ENCODE measurements at places on chromosomes 11 and 22.

- peak; percentile 56 for DNase-seq
Measured at GRCh38 chr11:119092880-119093842, 8.5 kb downstream of the HMBS start.

DNA sequence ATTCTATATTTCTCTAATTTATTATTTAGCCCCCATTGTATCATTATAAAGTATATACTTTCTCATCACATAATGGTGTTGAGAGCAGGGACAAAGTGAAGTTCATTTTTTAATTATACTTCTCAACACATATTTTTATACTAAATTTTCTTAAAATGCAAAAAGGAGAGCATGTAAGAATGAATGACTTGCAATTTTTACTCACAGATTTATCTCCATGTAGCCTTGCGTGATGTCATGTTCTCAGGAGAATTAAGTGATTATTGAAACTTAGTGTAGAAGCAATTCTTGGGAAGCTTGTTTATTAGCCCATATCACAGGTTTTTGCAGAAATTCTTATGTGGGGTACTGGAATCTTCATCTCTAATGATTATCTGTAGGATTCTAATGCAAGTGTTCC lies 682 bp upstream of the OR5M11 start:
- no peak for DNase-seq

DNA sequence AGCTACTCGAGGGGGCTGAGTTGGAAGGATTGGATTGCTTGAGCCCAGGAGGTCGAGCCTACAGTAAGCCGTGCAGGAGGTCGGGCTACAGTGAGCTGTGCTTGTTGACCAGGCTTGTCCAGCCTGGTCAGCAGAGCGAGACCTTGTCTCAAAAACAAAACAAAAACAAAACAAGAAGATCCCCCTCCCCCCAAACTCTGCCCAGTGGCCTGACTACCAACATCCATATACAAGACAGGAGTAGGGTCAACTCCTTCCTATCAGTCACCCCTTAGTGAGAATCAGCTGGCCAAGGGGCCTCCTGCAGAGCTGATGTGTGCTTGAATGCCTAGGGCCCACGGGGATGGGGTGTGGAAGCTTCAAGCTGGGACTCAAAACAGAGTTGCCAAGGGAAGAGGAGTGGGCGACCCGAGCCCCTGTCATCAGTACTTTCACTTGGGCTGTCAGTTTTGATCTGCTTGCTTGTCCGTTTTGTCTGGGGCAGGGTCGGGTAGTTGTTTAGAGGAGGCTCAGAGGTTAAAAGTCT lies 942 bp upstream of the TSPAN18 start:
- no peak for DNase-seq

- DNase-seq = peak; percentile 87
Measured at GRCh38 chr11:108616549-108616948, 23.0 kb upstream of the EXPH5 start.

GRCh38 chr11:46055371-46055770 lies 65.9 kb downstream of the PHF21A start:
- peak; percentile 50 for DNase-seq

DNA sequence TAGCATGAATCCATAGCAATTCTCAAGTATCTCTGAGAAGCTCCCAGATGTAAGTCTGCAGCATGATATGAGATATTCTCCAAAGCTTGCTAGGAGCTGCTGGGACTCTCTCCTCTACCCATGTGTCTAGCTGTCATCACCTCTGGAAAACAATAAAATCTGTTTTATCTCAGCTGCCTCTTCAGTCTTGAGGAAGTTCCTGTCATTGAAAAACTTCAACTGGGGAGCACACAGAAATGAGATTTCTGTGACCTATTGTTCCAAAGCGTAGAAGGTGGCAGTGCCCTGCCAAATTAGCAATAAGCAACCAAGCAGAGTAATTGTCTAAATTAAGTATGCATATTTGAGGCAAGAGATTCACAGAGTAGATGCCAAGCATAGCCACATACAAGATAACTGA lies 1380.6 kb upstream of the RAG2 start:
- no peak for DNase-seq

DNA sequence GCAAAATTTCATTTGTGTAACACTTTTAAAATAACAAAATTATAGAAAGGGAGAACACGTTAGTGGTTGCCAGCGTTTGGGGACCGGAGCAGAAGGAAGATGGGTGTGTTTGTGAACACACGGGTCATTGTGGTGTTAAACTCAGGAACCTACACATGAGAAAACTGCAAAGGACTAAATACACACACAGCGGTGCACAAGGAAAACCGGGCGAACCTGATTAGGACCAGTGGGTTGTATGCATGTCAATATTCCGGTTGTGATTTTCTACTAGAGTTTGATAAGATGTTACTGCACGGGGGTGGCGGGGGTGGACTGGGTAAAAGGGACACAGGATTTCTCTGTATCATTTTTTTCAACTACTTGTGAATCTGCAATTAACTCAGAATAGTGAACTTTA lies 351.2 kb downstream of the OPCML start:
- DNase-seq = no peak

DNA sequence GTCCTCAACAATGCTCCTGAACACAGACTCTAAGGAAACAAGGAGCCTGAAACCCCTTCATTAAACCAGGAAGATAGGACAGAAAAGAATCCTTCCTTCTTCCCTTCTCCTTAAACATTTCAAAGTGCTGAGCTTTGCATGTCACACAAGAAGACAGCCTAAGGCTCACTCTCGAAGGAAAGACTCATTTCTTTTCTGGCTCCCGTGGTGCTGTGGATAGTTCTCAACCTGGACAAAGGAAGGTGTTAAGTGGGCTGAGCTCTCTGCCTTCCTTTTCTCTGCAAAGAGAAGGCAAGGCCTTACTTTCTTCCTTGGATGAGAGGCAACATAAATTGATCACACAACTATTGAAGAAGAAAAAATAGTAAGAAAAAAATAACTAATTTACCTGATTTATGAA lies 452.4 kb upstream of the DDI1 start:
- no peak for DNase-seq

DNA sequence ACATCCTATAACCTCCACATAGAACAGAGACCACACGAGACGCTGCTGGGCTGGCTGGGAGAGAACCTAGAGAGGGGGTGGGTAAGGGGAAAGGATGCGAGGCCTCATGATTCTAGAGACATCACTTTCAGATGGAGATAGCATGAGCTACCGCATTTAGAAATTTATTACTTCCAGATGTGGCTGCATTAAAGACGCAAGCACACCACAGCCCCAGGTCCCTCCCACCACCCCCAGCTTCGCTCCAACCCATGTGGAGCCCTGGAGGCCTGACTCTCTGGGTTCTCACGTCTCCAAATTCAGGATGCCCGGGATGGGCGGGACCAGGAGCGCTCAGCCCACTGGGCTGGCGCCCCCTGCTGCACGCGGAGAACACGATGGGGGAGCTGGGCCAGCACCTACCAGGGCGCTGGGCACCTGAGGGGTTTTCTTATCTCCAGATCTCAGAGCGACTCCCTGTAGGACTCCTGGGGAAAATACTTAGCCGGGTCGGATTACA lies 13.6 kb downstream of the MRPL21 start:
- peak; percentile 94 for DNase-seq

- DNase-seq = no peak
Measured at GRCh38 chr11:7936615-7937014, 4.9 kb downstream of the OR10A3 start.

GRCh38 chr22:24105631-24106030 lies 75.7 kb upstream of the SUSD2 start:
- DNase-seq = no peak

DNA sequence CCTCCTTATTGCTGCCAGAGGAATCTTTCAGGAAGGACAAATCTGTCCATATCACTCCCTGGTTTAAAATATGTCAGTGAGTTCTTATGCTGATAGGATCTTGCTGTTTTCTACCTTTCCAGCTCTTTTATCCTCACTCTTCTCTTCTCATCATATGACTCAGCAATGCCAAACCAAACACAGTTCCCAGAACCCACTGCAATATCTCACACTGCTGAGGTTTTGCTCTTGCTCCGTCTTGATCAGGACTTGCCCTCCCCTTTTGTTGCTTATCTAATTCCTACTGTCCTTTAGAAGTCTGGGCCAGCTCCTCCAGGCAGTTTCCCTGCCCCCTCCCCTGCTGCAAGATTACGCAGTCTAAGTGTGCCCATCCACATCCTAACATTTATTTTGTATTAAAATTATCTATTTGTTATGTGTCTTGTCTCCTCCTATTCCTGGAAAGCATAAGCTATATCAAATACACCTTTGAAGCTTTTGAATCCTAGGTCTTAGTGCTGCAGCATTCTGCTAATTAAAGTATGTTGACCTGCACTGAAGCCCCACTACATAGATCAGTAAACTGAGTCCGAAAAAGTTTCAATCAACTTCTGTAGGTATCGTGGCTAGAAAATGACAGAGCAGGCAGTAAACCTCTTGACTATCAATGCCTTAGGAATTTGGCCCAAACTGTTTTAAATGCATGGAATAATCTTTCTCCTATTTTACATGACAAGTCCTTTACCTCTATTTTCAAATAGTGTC lies 119.2 kb upstream of the C11orf87 start:
- no peak for DNase-seq

- DNase-seq = no peak
Measured at GRCh38 chr22:19213001-19213400, 34.5 kb upstream of the SLC25A1 start.

DNA sequence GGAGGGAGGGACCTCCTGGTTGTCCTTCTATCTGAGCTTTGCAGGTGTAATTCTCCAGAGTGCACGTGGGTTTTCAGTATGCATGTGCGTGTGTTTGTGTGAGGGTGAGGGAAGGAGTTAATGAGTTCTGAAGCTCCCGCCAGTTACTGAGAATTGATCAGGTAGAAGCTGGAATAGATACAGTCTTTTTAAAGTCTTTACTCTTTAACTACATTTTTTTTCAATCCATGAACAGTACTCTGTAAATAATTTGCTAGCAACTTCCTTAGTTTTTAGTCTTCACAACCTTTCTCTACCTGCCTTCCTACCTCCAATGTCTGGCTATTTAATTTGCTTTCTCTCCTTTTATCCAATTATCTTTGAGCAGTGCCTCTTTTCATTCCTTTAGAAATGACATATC lies 25.5 kb downstream of the ARHGAP42 start:
- DNase-seq = no peak

- DNase-seq = peak; percentile 79
Measured at GRCh38 chr11:102007567-102008437, 39.4 kb upstream of the CFAP300 start.

DNA sequence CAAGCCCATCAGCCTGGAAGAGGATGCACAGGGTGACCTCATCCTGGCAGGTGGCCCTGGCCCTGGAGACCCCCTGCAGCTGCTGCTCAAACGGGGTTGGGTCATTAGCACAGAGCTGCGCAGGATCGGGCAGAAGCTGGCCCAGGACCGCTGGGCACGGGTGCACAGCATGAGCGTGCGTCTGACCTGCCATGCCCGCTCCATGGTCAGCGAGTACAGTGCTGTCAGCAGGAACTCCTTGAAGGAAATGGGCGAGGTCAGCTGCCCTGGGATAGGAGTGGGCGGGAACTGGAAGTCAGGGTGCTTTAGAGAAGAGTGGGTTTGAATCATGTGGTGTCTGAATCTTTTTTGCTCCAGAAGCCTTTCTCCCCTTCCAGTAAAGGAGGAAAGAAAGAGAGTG lies 61.1 kb downstream of the INSC start:
- no peak for DNase-seq

DNA sequence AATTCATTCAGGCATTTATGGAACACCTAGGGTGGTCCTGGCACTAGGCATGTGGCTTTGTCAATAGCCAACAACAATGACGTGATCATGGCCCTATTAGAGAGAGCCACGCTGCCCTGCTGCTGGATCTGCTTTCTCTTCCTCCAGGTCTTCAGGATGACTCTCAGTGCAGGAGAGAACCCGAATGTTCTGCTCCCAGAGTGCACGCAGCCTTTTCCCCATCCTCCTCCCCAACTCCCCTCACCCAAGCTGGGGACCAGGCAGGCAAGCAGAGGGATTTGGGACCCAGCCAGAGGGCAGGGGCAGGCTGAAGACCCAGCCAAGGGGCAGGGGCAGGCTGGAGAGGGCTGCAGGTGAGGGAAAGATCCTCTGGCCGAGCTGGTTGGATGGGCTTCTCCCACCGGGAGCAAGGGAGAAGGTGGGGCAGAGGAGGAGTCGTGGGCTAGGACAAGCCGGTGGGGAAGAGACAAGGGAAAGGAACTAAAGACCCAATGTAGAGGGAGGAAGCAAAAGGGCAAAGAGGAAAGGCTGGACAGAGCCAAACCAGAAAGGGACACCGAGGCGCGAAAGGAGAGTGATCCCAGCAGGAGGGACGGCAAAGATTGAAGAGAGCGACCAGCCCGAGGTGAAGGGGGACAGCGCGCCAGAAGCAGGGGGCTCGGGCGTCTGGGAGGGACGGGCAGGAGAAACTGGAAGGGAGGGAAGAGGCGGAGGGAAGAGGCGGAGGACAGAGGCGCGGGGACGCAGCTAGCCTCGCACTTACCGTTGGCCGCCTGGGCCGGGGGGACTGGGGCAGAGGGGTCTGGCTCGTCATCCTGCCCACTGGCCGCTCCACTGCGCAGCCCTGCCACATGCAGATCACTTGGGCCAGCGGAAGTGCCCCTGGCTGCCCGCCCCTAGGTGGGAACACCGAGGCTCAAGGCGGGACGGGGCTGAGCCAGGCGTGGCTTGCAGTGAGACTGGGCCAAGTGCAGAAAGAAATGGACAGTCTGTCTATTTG lies at the start of gene KCTD14:
KCTD14 (minus strand) TSS at position 880 of the 1,000 bp plus-strand sequence; CDS start at position 853, 27 bp downstream.
- no peak for DNase-seq

- DNase-seq = no peak
Measured at GRCh38 chr11:72348250-72348649, 86.1 kb downstream of the CLPB start.

DNA sequence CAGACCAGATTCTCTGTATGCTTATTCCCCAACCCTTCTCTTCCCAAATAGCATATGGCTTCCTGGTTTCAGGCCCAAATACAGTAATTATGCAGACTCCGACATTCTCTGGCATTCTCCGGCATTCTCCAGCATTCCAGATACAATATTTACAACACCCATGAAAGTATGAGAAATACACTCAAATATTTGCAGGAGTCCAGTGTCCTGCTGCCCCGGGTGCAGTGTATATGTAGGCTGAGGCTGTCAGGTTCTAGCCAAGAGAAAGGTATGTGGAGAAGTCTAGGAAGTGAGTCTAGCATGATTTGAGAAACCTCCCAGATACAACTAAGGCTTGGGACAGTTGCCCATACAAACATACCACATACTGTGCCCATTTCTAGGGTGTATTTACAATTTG lies 160.7 kb downstream of the SOX6 start:
- DNase-seq = peak; percentile 75

GRCh38 chr22:23818541-23818940 lies 20.3 kb downstream of the DERL3 start:
- no peak for DNase-seq

DNA sequence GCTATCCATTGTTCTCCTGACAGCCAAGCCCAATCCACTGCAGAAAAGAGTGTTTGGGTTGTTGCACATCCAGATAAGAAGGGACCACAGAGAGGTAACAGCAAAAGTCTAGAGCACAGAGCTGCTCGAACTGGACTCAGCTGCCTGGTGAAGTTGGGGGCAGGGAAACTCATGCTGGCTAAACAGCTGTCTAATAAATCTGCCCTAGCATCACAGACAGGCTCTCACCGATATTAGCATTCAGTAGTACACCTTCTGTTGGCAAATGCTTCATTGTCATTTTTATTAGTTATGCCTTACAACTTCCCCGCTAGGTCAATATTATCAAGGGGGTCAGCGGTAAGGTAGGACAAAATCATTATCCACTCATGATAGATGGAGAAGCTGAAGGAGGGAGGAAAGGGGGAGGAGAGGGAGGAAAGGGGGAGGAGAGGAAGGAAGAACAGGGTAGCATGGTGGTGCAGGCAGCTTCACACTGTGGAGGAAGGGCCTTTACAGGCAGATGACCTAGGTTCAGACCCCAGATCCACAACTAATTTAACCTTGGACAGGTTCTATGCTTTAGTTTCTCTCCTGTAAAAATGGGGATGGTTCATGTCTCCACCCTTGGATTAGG lies 102.7 kb downstream of the LARGE1 start:
- DNase-seq = no peak
